Dermis microvascular lymphatic vessel endothelial cell (primary cell): ENCODE measurements at places on chromosomes 5 and 9. TPM values are rescaled to one million over a fixed set of nuclear protein-coding genes. Genes with fewer than 3 reads are reported as not detected.

The CDC20B gene
- not detected in 2 replicates for total RNA-seq

The SGCD gene
- 0.64 and 6.2 TPM in 2 replicates for total RNA-seq

The RLN1 gene
- total RNA-seq: 0.13 TPM in 1 of 2 replicates, not detected in the other

The TMEM167A gene
- 37.2 and 43.7 TPM in 2 replicates for total RNA-seq

The SLC36A2 gene
- not detected in 2 replicates for total RNA-seq

The ADRB2 gene
- total RNA-seq: 10.7 and 12.3 TPM in 2 replicates

The IL9 gene
- total RNA-seq: not detected in 2 replicates

The SEMA5A gene
- total RNA-seq: under 0.01 and 0.13 TPM in 2 replicates

The SUSD1 gene
- total RNA-seq: 35.4 and 35.9 TPM in 2 replicates

The PTPRD gene
- total RNA-seq: 0.89 and 1.8 TPM in 2 replicates
